ENCODE measurements at places on chromosomes 13 and 19. TPM values are rescaled to one million over a fixed set of nuclear protein-coding genes. Genes with fewer than 3 reads are reported as not detected.

- H3K36me3 ChIP-seq, result no peaks in the 10 kb centered on the region
- H3K4me1 ChIP-seq, result no peaks in the 10 kb centered on the region
- no peak for DNase-seq
- no peaks in the 10 kb centered on the region for H3K27me3 ChIP-seq
Measured at GRCh38 chr13:113573065-113573464, 11.5 kb upstream of the TFDP1 start.

- H3K27ac ChIP-seq, result no peak overlapping the region
- H3K4me3 ChIP-seq, result no peak overlapping the region
- peaks cover 9% of the 10 kb centered on the region for H3K36me3 ChIP-seq
- DNase-seq, result no peak
Measured at GRCh38 chr19:38196948-38197656, 26.9 kb downstream of the DPF1 start.

DNA sequence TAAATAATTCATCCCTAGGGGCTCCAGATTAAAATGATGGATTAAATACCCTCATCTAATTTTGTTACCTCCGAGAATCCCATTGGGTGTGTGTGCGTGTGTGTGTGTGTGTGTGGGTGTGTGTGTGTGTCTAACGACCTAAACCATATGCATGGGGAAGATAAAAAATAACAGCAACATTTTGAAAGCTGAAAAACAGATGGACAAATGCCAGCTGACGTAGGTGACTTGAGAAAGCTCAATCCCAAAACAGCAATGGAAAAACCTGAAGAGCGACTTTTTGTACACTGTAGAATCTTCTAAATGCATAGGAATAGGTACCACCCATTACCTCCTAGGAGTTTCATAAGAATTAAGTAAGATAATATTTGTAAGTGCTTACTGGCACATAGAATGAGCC lies 8.7 kb upstream of the RPL21 start:
- H3K4me3 ChIP-seq, result no peak overlapping the region
- no peaks in the 10 kb centered on the region for H3K4me1 ChIP-seq
- H3K27ac ChIP-seq, result no peak overlapping the region
- no peaks in the 10 kb centered on the region for H3K27me3 ChIP-seq
- no peaks in the 10 kb centered on the region for H3K36me3 ChIP-seq

- no peak overlapping the region for H3K4me3 ChIP-seq
- H3K27ac ChIP-seq, result no peak overlapping the region
- no peaks in the 10 kb centered on the region for H3K27me3 ChIP-seq
- peaks cover 44% of the 10 kb centered on the region for H3K36me3 ChIP-seq
- no peaks in the 10 kb centered on the region for H3K4me1 ChIP-seq
Measured at GRCh38 chr13:50936679-50937078, 27.1 kb downstream of the RNASEH2B start.

- no peak overlapping the region for H3K27ac ChIP-seq
- H3K4me3 ChIP-seq, result no peak overlapping the region
- H3K27me3 ChIP-seq, result no peaks in the 10 kb centered on the region
- no peak for DNase-seq
- no peaks in the 10 kb centered on the region for H3K36me3 ChIP-seq
- no peaks in the 10 kb centered on the region for H3K4me1 ChIP-seq
Measured at GRCh38 chr13:71871844-71872243, 4.8 kb upstream of the DACH1 start.

GRCh38 chr19:4400135-4400936 lies at the start of gene SH3GL1:
TSS of gene SH3GL1 (minus strand) at chr19:4400547. CDS start at chr19:4400368, 179 bp downstream.
- no peaks in the 10 kb centered on the region for H3K27me3 ChIP-seq
- H3K4me1 ChIP-seq, result peaks cover 45% of the 10 kb centered on the region
- H3K36me3 ChIP-seq, result peaks cover 8% of the 10 kb centered on the region
- peak; percentile 96 for DNase-seq
- H3K4me3 ChIP-seq, result peak within 1 kb of the TSS; percentile 97
- peak within 1 kb of the TSS; percentile 92 for H3K27ac ChIP-seq

DNA sequence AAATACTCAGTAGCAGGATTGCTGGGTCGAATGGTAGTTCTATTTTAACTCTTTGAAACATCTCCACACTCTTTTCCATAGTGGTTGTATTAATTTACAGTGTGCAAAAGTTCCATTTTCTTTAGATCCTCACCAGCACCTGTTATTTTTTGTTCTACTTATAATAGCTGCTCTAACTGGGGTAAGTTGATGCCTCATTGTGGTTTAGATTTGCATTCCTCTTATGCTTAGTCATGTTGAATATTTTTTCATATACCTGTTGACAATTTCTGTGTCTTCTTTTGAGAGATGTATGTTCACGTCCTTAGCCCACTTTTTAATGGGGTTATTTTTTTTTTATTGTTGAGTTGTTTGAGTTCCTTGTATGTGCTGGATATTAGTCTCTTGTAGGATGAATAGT lies 144.6 kb downstream of the NBEA start:
- no peak for DNase-seq
- H3K27ac ChIP-seq, result no peak overlapping the region
- H3K4me3 ChIP-seq, result no peak overlapping the region
- no peaks in the 10 kb centered on the region for H3K36me3 ChIP-seq

GRCh38 chr19:8355631-8356402 lies 8.1 kb upstream of the ANGPTL4 start:
- H3K36me3 ChIP-seq, result no peaks in the 10 kb centered on the region
- H3K27ac ChIP-seq, result no peak overlapping the region
- no peaks in the 10 kb centered on the region for H3K27me3 ChIP-seq

DNA sequence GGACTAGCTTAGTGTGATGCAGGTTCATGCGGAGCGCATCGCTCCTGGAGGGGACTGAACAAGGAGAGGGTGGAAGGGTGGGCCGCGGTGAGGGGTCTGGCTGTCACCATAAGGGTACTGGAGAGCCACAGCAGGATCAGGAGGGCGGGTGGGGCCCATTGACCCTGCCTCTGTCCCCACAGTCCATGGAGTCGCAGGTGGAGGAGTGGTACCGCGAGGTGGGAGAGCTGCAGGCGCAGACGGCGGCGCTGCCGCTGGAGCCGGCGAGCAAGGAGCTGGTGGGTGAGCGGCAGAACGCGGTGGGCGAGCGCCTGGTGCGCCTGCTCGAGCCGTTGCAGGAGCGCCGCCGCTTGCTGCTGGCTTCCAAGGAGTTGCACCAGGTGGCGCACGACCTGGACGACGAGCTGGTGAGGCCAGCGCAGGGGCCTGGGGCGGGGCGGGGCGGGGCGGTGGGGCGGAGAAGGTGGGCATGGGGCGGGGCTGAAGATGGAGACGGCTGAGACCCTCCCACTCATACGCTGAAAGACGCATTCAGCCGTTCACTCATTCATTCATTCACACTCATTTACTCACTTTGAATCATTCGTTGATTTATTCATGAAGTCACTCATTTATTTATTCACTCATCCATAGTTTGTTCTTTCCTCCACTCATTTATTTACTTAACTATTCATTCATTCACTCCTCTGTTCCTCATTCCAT lies 27.5 kb upstream of the SHKBP1 start:
- H3K36me3 ChIP-seq, result no peaks in the 10 kb centered on the region
- no peak overlapping the region for H3K4me3 ChIP-seq
- peaks cover 48% of the 10 kb centered on the region for H3K27me3 ChIP-seq
- peak; percentile 84 for DNase-seq

- no peak overlapping the region for H3K27ac ChIP-seq
- peak; percentile 52 for DNase-seq
- no peak overlapping the region for H3K4me3 ChIP-seq
- H3K36me3 ChIP-seq, result peaks cover 18% of the 10 kb centered on the region
- H3K27me3 ChIP-seq, result no peaks in the 10 kb centered on the region
- H3K4me1 ChIP-seq, result no peaks in the 10 kb centered on the region
Measured at GRCh38 chr19:5152767-5153532, 184.0 kb downstream of the KDM4B start.

DNA sequence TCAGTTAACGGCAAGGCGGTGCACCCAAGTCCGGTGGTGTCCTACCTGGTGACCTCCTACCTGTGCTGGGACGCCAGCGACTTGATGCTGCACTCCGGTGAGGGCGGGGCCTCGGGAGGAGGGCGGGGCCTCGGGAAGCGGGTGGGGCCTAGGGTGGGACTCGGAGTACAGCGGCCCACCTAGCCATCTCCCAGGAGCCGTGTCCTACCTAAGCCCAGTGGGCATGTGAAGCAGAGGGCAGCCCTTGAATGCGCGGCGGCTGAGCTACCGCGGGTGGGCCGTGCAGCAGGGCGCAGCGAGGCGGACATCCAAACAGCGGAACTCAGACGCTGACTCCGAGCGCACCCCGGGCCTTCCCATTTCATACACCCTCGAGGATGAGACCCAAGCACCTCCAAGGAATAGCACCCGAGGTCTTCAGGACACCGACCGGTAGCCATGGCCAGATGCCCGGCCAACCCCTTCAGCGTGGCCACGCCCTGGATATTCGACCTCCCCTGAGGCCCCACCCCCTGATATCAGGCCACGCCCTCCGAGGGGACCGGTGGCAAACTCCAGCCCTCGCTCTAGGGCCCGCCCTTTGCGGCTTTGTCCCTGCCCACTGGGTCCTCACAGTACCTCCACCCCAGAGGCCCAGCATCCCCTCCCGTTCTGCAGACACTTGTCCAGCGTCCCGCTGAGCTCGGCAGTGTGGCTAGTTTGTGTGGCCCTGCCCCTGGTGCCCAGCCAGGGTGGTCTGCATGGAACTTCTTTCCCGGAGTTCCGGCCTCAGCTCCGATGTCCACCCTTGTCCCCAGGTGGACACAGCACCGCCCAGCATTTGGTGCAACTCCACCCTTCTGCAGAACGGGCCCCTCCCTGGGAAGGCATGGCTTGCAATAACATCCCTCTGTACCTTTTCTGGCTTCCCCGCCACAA lies 5.4 kb downstream of the KLK1 start:
- H3K27me3 ChIP-seq, result peaks cover 53% of the 10 kb centered on the region
- H3K27ac ChIP-seq, result no peak overlapping the region
- peak overlapping the region; percentile 15 for H3K4me3 ChIP-seq
- no peaks in the 10 kb centered on the region for H3K4me1 ChIP-seq

ZNF432 gene
- 14.3 TPM for total RNA-seq

TNFSF9 gene
- total RNA-seq, result 7.4 TPM

PCDH9 gene
- 5.1 TPM for total RNA-seq

GJB6 gene
- not detected for total RNA-seq

ZNF580 gene
- total RNA-seq, result 30.7 TPM

Data from upper lobe of right lung (tissue), 1 donor.